Stimulated activated effector memory CD8-positive, alpha-beta T cell treated with anti-CD3 and anti-CD28 coated beads, Interleukin-12 subunit alpha, Interleukin-12 subunit beta, amount 100 ng/mL, for 72 hours (primary cell): ENCODE measurements at places on chromosomes 2 and 18.

DNA sequence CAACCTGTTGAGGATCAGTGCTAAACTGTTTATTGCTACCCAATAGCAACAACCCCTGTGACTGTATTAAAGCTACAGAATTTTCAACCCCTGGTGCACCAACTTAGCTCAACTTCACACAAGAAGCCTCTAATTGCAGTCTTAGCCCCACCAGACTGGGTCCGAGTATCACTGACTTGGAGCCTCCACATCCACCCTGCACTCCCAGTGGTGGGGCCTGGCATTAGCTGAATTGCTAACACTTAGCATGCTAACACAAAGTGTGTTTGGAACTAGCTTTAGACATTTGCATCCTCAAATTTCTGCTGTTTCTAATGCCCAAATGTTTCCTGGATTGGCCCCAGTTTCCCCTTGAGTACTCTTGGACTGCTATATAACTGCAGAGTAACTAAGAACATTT lies 298.6 kb downstream of the AGPS start:
- no peak for DNase-seq

GRCh38 chr2:240246173-240246820 lies 105.8 kb upstream of the OTOS start:
- DNase-seq = peak; percentile 43

DNA sequence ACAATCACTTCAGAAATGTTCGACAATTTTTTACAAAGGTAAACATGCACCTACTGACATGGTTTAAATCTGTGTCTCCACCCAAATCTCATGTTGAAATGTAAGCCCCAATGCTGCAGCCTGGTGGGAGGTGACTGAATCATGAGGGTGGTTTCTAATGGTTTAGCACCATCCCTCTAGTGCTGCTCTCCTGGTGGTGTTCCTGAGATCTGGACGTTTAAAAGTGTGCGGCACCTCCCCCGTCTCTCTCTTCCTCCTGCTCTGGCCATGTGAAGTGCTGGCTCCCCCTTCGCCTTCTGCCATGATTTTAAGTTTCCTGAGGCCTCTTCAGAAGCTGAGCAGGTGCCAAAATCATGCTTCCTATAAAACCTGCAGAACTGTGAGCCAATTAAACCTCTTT lies 28.3 kb downstream of the MAP3K2 start:
- DNase-seq = no peak

DNA sequence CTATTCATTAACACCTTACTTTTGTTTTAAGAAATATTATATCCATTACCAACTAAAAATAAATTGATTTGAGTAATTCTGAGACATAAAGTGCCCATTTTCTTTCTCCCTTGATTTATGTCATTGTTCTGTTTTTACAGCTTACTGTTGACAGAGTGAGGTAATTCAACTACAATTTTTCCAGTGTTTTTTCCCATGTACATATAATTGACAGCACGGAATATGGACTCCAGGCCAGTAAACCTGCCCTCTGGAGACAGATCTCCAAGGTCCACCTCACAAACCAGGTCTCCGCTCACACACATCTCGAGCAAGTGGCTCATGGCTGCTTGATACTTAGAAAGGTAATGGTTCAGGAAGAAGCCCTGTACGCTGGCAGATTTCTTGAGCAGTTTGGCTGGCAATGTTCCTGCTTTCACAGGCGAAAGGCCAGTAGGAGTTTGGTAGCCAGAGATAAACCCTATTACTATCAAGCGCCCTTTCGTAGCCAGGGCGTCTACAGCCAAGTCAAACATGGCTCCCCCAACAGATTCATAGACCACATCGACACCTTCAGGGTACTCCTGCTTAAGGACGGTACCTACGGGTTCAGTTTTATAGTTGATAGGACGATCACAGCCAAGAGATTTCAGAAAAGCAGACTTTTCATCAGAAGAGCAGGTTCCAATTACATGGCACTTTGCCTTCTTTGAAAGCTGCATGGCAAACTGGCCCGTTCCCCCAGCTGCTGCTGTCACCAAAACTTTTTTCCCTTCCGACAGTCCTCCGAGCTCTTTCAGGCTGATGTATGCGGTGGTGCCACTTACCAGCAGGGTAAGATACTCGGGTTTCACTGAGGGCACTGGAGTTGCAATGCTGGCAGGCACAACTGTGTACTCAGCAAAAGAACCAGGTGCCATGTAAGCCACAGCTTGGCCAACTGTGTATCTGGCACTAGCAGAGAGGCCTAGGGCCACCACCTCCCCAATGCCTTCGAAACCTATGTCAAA lies 7.4 kb downstream of the PTGR3 start:
- no peak for DNase-seq

- no peak for DNase-seq
These were observed 36.2 kb downstream of the SPTBN1 start for GRCh38 chr2:54492335-54492734.

DNA sequence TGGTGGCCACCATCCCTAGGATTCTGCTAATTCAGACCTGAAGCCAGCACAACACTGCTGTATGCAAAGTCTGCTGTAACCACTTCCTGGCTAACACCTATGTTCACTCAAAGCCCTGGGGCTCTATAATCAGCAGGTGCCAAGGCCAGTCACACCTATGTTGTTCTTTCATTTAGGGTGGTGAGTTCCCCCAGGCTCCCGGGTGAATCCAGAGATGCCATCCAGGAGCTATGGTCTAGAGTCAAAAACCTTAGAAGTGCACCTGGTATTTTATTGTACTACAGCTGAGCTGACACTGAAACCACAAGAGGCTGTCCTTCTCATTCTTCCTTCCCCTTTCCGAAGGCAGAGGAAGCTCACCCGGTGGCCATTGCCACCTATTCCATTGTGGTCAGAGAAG lies 46.2 kb upstream of the CCDC141 start:
- DNase-seq = no peak

DNA sequence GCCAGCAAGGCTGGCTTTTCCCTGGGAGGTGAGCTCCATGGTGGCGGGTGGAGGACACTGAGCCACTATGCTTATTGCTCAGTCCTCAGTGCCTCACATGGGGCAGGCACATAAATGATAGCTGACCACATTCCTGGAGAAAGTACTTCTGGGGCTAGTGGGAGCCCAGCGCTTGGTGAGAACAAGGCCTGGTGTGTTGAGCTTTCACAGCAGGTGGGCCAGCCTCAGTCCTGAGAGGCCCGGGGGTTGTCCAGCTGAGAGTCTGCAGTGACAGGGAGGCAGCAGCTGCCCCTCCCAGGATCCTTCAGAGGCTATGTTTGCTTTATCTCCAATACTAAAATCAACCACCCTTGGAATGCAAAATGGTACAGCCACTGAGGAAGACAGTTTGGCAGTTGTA lies 217.7 kb downstream of the ZBTB7C start:
- no peak for DNase-seq

DNA sequence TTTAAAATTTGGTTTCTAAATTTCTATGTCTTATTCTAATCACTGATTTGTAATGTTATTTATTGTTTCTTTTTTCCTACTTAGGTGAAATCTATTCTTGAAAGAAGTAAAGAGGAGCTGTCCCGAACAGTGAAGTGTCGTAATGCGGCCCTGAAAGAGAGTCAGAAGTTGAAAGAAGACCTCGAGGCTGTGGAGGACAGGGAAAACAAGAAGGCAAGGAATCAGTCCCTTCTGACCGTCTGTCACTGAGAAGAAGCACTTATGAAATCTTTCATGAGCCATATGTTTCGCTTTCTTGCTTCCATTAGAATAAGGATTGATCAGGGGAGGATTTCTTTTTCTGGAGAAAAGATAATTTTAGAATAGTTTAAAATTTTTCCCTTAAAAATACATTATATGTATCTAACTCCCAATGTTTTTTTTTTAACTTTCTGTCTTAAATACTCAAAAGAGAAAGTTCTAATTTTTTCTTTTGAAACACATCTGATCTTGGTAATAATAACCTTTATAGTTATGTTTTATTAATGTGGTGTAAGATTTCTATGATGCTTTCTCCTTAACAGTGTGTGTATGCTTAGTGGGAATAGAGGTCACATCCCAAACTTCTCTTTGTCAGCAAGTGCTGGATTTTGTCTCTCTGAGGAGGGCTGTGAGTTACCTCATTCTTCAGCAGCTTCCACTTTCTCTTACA lies 79.0 kb downstream of the CCDC150 start:
- no peak for DNase-seq

GRCh38 chr2:96546797-96547196 lies 10.2 kb downstream of the ARID5A start:
- no peak for DNase-seq

GRCh38 chr2:33673937-33674336 lies 74.8 kb upstream of the FAM98A start:
- no peak for DNase-seq

DNA sequence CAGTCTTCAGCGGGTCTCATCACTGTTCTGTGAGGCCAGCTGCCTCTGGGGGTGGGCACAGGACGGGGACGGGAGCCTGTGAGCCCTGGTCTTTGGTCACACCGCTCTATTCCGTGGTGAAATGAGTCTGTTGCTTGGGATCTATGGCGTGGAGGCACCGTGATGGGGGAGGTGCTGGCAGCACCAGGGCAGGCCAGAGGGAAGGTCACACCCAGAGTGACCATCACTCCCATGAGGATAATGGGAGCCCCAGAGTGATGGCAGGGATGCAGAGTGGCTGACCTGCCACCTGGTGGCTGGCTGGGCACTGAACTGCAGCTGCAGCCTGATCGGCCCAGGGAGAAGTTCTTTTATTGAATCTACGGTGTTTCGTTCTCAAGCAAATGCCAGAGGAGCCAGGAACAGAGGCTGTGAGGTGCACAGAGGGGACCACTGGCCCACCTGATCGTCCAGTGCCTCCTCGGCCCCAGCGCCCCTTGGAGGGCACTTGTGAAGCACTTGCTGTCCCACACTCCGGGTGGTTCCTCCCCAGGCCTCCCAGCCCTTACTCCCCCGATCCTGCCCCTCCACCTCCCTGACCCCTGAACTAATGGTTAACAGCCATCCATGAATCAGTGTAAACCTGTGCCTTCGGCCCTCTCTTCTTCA lies 17.9 kb downstream of the KCNIP3 start:
- no peak for DNase-seq

GRCh38 chr2:238424313-238424700 lies 2.4 kb upstream of the ASB1 start:
- no peak for DNase-seq

GRCh38 chr2:77149565-77149964 lies 372.6 kb downstream of the LRRTM4 start:
- no peak for DNase-seq

DNA sequence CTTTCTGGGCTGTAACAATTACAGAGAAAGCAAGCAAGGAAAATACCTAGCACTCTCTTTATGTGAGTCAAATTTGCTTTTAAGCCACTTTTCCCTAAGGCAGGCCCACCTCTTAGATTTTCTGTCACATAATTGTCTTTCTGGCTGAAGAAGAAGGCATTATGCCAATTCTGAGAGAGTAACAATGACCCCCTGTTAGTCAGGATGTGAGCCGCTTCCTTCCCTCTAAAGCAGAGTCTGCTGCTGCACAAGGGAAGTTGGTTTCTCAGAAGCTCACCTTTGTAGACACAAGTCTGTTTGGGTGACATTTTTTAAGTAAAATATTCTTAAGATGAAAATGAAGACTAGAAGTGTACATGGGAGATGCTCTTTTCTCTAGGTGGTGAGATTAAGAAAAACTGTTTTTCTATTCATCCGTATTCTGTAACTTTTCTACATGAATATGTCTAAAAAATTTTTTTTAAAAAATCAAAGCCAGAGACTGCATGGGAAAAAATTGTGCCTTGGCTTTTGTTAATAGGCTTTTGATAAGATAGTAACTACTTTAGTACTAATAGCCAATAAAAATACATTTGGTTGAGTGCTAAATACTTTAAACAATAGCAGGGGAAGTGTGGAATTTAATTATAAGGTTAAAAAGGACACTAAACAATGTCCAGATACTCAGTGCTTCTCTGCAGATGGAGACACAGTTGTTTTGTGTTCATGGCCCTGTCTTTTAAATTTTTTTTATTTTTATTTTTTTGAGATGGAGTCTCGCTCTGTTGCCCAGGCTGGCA lies 33.4 kb upstream of the VPS54 start:
- no peak for DNase-seq

GRCh38 chr2:21519821-21520220 lies 396.1 kb downstream of the TDRD15 start:
- DNase-seq = no peak

GRCh38 chr2:45255563-45255962 lies 246.3 kb upstream of the SIX2 start:
- DNase-seq = no peak

DNA sequence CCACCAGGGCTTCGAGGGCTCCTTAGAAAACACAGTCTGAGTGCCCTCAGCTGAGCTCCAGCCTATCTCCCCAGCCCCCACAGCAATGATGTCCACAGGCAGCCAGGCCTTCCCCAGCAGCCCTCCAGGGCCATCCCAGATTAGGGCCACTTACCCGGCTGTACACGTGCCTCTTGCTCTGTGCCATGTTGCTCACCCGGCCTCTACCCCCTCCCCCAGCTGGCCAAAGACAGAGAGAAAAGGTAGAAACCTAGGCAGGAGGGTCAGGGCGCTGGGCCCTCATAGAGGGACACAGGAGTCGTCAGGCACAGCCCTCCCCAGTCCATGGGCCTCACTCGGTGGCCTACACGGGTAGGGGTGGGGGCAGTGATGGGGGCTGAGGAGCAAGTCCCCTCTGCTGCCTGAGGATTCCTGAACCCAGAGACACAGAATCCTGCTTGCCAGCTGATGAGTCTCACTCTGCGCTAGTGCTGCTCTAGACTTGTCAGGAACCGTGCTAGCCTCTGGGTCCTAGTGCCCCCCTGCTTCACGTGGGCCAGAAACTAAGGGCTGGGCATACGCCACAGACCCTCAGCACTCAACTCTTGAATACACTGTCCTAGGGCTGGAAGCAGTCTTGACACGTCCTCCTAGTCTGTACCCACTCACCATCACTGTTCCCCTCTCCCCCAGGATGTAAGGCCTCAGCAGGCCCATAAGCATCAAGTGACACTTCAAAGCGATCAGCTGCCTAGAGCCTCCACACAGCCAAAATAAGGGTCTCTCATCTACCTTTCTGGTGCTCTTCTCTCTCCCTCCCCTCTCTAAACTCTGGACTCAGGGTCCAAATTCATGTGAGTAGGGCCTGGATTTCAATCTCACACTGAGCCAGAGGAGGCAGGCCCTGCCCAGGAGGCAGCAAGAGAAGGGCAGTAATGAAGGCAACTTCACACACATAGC lies at the start of gene DCTN1:
Gene DCTN1, minus strand, starts transcription at position 461 of the 939 bp plus-strand sequence. Its CDS starts 274 bp downstream, at position 187.
- no peak for DNase-seq

GRCh38 chr2:229586746-229587705 lies 127.3 kb downstream of the DNER start:
- no peak for DNase-seq

- DNase-seq = no peak
These were observed 184.2 kb upstream of the SLC35G4 start for GRCh38 chr18:11425211-11425610.

DNA sequence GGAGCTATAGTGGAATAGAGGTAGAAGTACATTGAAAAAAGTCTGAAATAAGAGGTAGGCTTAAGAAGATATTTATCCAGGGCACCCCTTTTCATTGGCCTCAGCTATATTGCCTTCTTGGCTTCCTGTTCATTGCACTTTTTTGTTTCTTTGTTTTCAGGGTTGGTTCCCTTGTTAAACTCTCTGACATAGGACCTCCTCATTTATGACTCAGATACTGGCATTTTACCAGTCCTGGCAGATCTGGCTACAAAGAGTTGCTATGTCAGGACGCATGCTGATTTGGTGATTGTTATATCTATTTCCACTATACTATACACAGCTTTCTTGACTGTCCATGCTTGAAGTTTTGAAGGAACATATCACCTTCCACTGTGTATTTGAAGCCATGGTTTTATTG lies 60.0 kb downstream of the GCA start:
- no peak for DNase-seq
